Right renal pelvis (tissue), 4 donors: ENCODE measurements at places on chromosomes 6 and 20.

GRCh38 chr6:169966312-169967181 is 215.1 kb downstream of the ERMARD start:
- DNase-seq, result no peak

GRCh38 chr6:37793067-37793466 is 26.5 kb upstream of the ZFAND3 start:
- no peak for DNase-seq

- DNase-seq, result no peak
Observed at GRCh38 chr20:19777315-19777714, 19.3 kb downstream of the RIN2 start.

DNA sequence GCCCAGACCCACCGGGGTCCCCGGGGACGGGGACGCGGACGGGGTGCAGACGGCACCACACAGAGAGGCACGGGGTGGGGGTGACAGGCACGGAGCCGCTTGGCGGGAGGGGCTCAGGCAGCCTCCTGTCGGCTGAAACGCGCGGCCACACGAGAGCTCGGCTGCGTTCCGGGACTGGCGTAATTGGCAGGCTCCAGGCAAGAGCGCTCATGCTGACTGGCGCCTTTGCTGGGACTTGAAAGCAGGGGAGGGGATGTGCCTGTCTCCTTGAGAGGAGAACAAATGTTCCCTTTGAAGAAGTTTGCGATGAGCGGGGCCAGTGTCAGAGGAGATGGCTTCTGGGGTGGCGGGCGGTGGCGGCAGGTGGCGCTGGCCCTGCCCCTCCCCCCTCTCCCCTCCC is 25.8 kb downstream of the BHLHE23 start:
- DNase-seq, result no peak

DNA sequence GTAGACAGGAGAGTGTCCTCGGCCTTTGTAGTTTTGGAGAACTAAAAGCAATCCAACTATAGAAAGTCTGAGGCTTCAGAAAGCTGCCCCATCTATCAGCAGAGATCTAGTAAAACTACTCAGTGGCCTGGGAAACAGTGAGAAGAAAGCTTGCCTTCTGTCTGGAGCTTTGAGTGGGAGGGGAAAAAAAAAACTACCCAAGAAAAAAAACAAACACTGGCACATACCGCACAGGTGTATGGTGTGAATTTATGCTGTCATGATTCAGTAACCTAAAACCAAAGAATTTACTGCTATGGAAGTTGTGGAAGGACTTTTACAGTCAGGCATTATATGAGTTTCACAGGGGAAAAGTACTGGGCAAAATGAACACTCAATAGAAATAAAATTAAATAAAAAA is 280.5 kb downstream of the ADGRB3 start:
- DNase-seq, result no peak

DNA sequence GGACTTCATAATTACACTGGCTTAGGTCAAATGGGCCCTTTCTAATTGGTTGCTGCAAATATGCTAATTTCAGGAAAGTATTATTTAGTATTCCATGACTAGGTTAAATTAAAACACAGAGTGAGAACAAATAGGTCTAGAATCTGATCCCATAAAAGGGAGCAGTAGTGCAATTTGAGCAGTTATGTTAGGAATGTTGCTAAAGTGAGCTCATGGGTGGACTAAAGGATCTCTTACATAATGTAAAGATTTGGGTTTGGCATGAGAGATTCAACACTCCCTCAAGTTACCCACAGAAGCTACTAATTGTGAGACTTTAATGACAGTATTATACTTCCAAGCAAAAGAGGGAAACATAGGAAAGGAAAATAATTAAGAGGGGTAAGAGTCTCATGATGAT is 109.1 kb downstream of the C6orf58 start:
- no peak for DNase-seq

DNA sequence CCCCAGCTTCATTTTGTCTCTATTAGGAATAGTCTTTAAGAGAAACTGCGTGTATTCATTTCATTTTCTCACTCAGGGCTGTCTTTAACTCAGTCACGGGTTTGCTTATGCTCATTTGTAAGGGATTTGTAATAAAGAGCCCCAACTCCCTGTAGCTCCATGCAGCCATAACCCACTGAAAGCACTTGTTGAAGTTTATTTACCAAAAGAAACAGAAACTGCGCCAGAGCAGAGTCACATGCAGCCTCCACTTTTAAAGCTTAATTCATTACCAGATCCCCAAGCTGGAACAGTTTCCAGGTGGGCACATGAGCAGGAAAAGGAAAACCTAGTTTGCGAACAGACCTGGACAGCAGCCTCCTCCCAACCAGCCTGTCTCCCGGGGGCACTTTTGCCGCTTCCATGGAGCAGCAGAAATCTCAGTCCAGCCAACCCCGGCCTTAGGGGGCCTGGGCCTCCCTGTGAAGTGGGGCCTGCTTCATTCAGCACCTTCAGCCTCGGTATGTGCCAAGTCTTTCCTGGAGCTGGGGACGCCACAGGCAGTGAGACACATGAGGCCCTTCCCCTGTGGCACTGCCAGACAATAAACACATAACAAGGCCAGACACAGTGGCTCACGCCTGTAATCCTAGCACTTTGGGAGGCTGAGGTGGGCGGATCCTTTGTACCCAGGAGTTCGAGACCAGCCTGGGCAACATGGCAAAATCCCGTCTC is 4.5 kb downstream of the BCAS4 start:
- DNase-seq, result no peak

DNA sequence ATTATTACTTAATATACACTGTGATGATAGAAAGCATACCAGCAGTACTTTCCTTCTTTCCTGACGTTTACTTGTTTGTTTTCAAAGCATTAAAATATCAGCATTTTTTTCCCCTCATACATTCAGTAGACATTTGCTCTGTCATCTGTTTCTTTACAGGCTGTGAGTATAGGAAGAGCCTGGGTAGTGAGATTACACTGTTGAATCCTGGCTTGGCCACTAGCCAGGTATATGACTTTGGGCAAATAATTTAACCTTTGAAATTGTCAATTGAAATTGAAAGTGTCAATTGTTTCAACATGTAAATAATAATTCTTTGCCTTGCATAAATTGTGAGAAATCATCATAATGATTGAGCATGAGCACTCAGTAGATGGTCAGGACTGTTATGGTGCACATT is 336.2 kb downstream of the CDKAL1 start:
- no peak for DNase-seq

DNA sequence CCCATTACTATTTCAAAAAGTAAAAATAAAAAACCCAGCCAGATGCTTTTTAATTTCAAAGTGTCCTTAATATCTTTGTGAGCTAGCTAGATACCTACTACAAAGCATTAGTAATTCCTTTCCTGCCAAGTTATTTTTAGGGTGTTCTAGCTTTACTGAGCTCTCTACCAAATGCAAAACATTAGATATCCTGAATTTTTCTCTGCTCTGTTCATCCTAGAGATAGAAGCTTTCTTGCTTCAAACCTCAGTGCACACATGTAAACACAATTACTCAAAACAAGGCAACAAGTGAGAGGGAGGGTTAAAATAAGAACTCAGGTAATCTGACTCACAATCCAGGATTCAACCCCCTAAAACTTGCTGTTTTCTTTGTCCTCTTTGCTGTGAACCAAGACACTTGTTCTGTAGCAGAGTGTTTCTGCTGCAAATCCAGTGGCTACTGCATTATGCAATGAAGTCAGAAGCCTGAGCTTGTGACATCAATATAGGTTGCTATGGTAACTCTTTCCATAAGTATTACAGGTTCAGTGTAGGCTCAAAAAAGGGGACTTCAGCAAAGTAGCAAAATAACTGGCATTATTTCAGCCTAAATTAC is 72.6 kb upstream of the STXBP5 start:
- DNase-seq, result no peak

DNA sequence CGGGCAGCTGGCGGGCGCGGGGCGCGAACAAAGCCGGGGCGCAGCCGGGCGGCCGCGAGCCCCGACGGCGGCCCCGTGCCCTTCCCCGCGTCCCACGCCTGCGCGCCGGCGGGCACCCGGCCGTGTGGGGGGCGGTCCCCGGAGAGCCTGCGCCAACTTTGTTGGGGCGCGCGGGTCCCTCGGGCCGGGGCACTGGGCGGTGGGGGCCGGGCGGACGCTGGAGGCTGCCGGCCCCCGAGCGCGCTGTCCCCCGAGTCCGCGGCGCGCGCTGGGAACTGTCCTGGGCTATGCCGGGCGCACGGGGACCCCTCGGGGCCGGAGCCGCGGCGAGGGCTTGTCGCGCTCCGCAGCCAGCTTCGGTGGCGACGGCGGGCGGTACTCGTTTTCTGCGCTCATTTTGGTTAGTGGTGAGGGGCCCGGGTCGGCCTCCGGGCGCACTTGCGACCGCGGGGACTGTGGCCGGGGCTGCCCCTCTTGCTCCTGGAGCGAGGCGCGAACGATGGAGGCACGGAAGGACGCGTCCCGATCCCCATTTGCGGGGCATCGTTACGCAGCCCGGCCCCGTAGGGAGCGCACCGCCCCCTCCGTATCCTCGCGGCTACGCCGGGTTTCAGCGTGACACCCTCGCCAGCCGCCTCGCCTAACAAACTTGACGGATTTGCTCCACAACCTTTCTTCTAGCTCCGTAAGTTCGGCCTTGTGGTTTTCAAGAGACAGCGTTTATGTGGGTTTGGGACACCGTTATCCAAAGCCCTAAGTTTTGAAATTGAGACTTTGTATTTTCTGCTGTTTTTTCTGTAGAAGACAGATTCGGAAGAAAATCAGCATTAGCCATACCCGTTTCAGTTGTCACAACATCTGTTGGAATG is 622 bp downstream of the SS18L1 start:
- DNase-seq, result no peak

- no peak for DNase-seq
Observed at GRCh38 chr6:143549949-143550268, 38.4 kb upstream of the FUCA2 start.

DNA sequence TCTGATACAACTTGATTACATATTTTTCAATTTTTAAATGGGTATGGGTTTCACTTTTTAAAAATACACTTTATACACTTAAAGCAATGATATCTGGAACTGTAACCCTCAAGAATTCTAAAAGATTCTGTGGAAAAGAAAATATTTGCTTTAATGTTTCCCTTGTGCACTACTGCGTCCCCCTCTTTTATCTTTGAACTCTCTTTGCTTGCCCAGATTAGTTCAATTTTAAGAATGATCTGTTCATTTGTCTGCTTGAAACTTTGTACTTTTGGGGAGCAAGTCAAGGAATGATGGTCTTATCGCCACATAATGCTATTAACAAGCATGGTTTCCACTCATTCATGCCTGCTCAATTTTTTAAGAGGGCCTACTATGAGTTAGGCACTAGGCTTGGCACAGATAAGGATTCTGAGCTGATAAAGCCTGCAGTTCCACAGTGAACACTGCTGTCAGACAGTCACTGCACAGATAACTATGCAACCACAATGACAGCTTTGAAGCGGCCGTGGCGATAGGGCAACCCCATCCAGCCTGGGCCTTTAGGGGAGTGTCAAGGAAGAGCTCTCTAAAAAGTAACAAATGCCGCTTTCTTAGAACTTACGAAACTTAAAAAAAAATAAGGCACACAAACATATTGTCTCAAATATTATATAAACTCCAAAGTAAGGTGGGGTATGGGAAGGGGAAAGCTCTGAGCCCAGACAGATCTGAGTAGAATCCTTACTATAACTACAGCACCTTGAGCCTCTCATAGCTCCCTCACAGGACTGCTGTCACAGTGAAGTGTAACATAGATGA is 29.7 kb downstream of the FYN start:
- no peak for DNase-seq

GRCh38 chr6:71310261-71310660 is 21.6 kb downstream of the OGFRL1 start:
- no peak for DNase-seq

GRCh38 chr20:3312940-3313682 is 74.1 kb upstream of the SLC4A11 start:
- DNase-seq, result no peak
